ENCODE measurements at places on chromosomes 7 and 10.

- no peak for DNase-seq
Measured at GRCh38 chr7:51224811-51225595, 91.6 kb downstream of the COBL start.

- DNase-seq = no peak
Measured at GRCh38 chr7:18049262-18049661, 21.6 kb upstream of the PRPS1L1 start.

DNA sequence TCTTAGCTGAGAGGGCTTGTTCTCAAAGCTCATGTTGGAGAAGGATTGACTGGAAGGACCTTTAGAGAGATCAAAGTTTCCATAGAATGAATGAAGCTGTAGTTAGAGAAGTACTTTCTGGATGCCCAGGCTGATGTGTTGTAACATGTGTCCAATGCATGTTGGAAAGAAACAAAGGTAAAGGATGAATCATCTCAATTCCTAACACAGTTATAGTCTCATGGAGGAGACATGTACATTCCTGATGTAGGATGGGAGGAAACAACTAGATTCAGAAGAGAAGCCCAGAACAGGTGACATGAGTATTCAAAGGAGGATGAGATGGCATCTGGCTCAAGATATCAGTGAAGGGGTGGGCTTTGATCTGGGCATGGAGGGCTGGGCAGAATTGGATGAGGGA lies 152.7 kb downstream of the SH2D4B start:
- no peak for DNase-seq

DNA sequence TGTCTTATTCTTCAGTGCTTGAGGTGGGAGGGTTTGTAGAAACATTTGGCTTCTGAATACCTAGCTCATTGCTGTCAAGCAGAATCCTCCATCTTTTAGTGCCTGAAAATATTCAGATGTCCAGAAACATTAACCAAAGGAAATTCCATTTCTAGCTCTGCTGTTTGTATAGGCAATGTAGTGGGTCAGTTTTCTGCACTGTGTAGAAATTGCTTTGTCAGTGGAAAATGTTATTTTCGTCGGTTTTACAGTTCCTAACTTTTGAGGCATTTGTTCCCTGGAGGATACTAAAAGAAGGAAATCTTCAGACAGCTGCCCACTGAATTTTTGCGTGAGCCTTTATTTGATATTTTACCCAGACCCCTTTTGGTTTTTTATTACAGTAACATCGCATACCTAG lies 143.4 kb downstream of the TPST1 start:
- DNase-seq = no peak

DNA sequence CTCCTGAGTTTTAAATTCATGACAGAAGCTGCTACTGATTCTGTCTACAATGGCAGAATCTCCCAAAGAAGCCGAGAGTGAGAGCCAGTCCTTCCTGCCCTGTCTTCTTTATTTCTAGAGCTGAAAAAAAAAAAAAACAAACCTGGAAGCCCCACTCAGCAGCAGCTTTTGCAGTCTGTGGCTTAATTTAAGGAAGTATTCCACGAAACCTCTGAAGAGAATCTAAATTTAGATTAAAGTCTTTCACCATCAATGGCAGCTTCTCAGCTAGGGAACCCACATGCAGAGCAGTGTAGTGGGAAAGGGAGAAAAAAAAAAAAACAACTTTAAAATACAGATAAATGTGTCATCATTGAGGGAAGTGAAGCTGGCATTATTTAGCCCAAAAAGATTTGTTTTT lies 23.4 kb downstream of the SMURF1 start:
- no peak for DNase-seq
